ENCODE measurements at places on chromosomes 13 and 19.
A peak's percentile ranks its signal among the peaks of the same experiment; 100 is the strongest.

DNA sequence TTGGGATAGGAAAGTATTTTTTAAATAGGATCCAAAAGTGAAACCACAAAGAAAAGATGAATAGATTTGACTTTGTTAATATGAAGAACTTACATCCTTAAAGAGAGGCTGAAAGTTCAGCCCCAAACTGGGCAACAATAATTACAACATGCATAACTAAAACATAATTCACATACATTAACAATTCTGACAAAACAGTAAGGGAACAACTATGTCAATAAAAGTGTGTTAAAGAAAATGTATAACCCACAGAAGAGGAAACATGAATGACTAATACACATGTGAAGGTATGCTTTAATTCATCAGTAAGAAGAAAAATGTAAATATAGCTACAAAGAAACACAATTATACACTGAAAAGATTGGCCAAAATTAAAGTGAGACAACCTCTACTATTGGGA, 1597.6 kb upstream of the MIR17HG start:
- no peak for DNase-seq

GRCh38 chr19:12617646-12618045, 6.9 kb downstream of the ZNF791 start:
- no peak for DNase-seq

DNA sequence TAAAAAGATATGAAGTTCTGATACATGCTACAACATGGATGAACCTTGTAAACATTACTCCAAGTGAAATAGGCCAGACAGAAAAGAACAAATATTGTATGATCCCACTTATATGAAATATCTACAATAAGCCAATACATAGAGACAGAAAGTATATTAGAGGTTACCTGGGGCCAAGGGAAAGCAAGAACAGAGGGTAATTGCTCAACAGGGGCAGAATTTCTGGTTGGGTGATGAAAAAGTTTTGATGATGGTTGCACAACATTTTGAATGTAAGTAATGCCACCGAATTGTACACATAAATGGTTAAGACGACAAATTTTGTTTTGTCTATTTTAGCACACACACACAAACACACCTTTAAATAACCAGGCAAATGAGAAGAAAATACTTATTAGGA, 268.4 kb downstream of the FOXO1 start:
- DNase-seq, result no peak

- DNase-seq, result no peak
Measured at GRCh38 chr19:6967967-6968366, 53.3 kb downstream of the MBD3L2B start.

DNA sequence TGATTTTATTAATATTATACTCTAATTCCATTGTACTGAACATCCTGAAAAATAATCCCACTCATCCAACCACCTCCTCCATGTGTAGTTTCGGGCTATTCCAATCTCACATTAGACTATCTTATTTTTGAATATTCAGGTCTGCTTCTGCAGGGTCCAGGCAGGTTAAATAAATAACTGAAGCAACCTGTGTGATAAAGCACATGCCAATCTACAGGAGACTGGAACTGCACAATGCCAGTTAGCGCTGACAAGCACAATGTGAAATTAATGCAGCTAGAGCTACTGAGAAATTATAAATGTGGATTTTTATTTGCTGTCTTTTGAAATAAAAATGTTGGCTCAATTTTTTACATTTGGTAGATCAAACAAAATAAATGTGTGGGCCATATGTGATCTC, 540.1 kb upstream of the ATXN8OS start:
- no peak for DNase-seq

GRCh38 chr13:27822873-27823311, 30.6 kb downstream of the GSX1 start:
- DNase-seq, result no peak

GRCh38 chr19:17332677-17333581, 1.7 kb downstream of the ANO8 start:
- peak; percentile 96 for DNase-seq

DNA sequence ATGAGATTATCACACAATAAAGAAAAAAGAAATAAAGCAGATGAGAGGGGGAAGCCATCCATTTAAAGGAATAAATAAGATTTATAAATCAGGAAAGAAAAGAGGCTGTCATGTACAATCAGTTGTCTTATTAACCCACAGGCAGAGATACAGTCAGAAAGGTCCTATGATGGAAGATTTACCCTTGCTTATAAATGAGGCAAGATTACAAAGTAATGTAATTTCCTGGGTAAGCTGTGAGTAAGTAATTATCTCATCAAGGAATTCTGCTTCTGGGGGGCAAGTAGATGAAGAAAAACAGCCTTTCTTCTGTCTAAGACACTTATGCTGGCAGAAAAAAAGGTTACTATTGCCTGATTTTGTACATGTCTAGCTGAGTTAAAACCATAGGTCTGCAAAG, 146.4 kb downstream of the FGF14 start:
- DNase-seq, result no peak

DNA sequence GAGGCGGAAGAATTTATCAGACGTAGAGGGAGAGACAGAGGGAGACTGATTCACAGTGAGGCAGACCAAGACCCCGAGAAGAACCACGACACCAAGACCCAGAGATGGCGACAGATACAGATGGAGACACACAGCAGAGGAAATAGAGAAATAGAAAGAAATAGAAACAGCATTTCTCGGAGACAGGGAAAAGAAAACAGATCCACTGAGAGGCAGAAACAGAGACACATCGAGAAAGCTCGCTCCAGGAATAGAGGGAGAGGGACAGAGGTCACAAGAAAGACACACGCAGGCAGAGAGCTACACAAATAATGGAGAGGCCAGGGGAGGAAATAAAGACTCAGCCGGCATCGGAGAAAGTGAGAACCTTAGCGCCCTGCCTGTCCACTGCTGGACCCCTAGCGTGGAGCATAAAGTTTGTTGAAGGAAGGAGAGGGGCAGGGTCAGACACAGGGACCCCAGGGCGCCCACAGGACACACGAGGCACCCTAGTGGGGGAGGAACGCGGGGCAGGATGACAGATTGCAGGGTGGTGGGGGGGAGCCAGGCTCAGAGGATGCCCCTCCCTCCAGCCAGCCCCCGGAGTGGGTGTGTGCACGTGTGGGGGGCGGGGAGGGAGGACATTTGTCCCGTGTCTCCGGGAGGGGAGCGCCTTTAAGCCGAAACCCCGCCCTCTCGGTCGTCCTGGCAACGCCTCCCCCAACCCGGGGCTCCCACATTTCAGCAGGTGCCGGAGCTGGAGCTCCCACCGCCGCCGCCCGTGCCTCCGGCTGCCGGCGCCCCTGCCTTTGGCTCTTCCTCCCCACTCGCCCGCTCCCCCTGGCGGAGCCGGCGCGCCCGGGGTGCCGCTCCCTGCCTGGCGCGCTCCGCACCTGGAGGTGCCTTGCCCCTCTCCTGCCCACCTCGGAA, at the start of gene PRKCG:
TSS of gene PRKCG (plus strand) at position 716 of the 909 bp plus-strand sequence. CDS start 298 bp downstream, outside the sequence.
- no peak for DNase-seq

- no peak for DNase-seq
Measured at GRCh38 chr19:50889638-50890037, 16.4 kb downstream of the KLK2 start.

- DNase-seq, result no peak
Measured at GRCh38 chr13:28267497-28267896, 129.2 kb downstream of the PAN3 start.

- peak; percentile 73 for DNase-seq
Measured at GRCh38 chr13:42377640-42378382, 105.9 kb downstream of the AKAP11 start.

DNA sequence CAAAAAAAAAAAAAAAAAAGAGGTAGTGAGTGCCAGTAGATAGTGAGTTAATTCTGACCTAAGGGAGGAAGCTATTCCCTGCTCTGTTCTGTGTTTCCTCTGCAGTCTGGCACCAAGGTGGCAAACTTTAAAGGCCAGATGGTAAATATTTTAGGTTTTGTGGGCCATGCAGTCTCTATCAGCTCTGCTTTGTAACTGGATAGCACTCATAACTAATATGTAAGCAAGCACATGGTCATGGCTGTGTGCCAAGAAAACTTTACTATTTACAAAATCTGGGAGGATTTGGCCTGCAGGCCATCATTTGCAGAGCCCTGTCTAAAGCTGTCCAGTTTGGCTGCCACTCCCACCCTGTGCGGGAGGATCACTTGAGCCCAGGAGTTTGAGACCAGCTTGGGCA, 4.3 kb downstream of the PIN1 start:
- no peak for DNase-seq

GRCh38 chr13:112376050-112376681, at the start of gene SPACA7:
SPACA7 (plus strand) TSS chr13:112376355; CDS start chr13:112376386, 31 bp downstream.
- no peak for DNase-seq

DNA sequence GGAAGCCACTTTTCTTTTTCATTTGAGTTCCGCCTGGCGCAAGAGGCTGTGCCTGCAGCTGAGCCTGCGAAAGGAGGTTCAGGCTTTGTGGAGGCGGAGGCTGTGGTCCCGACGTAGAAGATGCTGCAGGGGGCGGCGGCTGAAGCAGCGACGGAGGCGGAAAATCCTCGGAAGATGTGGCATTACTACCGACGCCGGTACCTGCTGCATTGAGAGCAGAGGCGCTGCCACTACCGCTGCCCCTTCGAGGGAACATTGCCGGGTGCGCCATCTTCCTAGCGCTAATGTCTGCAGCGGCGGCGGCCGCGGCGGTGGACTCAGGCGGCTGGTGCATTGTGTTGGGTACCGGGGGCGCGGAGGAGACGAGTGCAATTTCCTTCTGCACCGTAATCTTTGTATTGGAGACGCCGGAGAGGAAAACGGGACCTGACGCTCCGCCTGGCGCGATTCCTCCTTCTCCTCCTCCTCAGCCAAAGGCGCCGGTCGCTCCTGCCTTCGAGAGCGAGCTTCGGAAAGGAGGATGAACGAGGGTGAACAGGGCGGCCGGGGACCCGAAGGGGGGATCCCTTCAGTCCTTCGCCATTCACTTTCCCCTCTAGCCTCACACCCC, at the start of gene TSC22D1:
TSS of gene TSC22D1 (minus strand) at position 590 of the 610 bp plus-strand sequence. CDS start at position 334, 256 bp downstream.
- peak; percentile 38 for DNase-seq

All from OCI-LY7 (cell line).